Mesenteric fat pad (tissue), 1 donor: ENCODE measurements at places on chromosomes 16 and 17. TPM values are rescaled to one million over a fixed set of nuclear protein-coding genes. Genes with fewer than 3 reads are reported as not detected.

The TEX19 gene
- total RNA-seq = not detected

The CEMP1 gene
- total RNA-seq = not detected

The IGSF6 gene
- 14.7 TPM for total RNA-seq

The NTN1 gene
- 3.1 TPM for total RNA-seq
